ENCODE measurements at places on chromosomes 1 and 21.
A peak's percentile ranks its signal among the peaks of the same experiment; 100 is the strongest.

- no peak for DNase-seq
- H3K27ac ChIP-seq = no peak overlapping the region
- no peaks in the 10 kb centered on the region for H3K27me3 ChIP-seq
- H3K36me3 ChIP-seq = no peaks in the 10 kb centered on the region
- no peak overlapping the region for H3K4me3 ChIP-seq
- no peaks in the 10 kb centered on the region for H3K4me1 ChIP-seq
Measured at GRCh38 chr1:198575292-198575691, 34.8 kb upstream of the ATP6V1G3 start.

- DNase-seq = no peak
- no peaks in the 10 kb centered on the region for H3K27me3 ChIP-seq
- H3K4me1 ChIP-seq = no peaks in the 10 kb centered on the region
- H3K27ac ChIP-seq = no peak overlapping the region
- H3K36me3 ChIP-seq = no peaks in the 10 kb centered on the region
- no peak overlapping the region for H3K4me3 ChIP-seq
Measured at GRCh38 chr1:232873931-232874330, 68.7 kb downstream of the MAP10 start.

DNA sequence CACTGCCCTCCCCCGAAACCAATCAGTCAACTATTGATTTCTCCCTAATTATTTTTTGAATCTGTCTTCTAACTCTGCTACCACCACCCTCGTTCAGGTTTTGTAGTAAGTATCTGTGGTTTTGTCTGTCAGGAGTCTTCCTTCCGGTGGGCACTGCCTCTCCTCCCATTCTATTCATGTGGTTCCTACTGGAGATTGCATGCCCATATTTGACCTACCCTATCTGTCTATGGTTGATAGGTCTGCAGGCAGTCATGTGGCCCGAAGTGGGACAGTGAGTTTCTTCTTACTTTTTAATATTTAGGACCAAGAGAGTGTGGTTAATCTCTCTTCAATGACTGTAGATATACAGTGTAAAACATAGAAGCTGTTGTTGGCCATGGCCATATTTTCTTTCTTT, 17.8 kb upstream of the MAST2 start:
- H3K4me3 ChIP-seq = no peak overlapping the region
- H3K27ac ChIP-seq = no peak overlapping the region
- no peaks in the 10 kb centered on the region for H3K4me1 ChIP-seq
- no peak for DNase-seq
- H3K27me3 ChIP-seq = no peaks in the 10 kb centered on the region
- H3K36me3 ChIP-seq = no peaks in the 10 kb centered on the region

DNA sequence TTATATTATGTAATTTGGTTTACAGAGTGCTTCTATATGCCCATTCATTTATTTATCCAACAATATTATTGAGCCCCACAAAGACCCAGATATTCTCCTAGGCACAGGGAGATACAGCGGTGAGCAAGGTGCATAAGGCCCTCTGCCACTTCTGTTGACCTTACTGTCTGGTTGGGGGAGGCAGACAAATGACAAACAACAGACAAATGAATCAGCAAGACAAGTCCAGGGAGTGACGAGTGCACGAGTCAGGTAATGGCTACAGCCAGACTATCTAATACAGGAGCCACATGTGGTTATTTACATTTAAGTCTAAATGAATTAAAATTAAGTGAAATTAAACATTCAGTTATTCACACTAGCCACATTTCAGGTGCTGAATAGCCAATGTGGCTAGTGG, 22.0 kb upstream of the BCAR3 start:
- no peaks in the 10 kb centered on the region for H3K36me3 ChIP-seq

GRCh38 chr1:39167632-39168209, 36.8 kb upstream of the MACF1 start:
- H3K27me3 ChIP-seq = no peaks in the 10 kb centered on the region
- H3K4me3 ChIP-seq = no peak overlapping the region
- no peaks in the 10 kb centered on the region for H3K36me3 ChIP-seq
- H3K27ac ChIP-seq = peak overlapping the region; percentile 79

- H3K27me3 ChIP-seq = no peaks in the 10 kb centered on the region
- H3K27ac ChIP-seq = no peak overlapping the region
- H3K4me3 ChIP-seq = no peak overlapping the region
- peaks cover 5% of the 10 kb centered on the region for H3K36me3 ChIP-seq
Measured at GRCh38 chr1:183514235-183514634, 41.9 kb downstream of the SMG7 start.
